ENCODE measurements at places on chromosomes 5 and 9.

GRCh38 chr5:57710126-57710525 lies 227.5 kb upstream of the ACTBL2 start:
- DNase-seq: no peak

GRCh38 chr9:3516667-3517330 lies 9.0 kb downstream of the RFX3 start:
- no peak for DNase-seq

GRCh38 chr9:7315746-7316145 lies 483.8 kb downstream of the DMAC1 start:
- no peak for DNase-seq

GRCh38 chr9:35954942-35955546 lies 2.9 kb downstream of the OR2S2 start:
- DNase-seq: peak; percentile 8

GRCh38 chr5:19626211-19626610 lies 361.8 kb downstream of the CDH18 start:
- no peak for DNase-seq

GRCh38 chr5:105088961-105089360 lies 1526.4 kb upstream of the NUDT12 start:
- DNase-seq: no peak

DNA sequence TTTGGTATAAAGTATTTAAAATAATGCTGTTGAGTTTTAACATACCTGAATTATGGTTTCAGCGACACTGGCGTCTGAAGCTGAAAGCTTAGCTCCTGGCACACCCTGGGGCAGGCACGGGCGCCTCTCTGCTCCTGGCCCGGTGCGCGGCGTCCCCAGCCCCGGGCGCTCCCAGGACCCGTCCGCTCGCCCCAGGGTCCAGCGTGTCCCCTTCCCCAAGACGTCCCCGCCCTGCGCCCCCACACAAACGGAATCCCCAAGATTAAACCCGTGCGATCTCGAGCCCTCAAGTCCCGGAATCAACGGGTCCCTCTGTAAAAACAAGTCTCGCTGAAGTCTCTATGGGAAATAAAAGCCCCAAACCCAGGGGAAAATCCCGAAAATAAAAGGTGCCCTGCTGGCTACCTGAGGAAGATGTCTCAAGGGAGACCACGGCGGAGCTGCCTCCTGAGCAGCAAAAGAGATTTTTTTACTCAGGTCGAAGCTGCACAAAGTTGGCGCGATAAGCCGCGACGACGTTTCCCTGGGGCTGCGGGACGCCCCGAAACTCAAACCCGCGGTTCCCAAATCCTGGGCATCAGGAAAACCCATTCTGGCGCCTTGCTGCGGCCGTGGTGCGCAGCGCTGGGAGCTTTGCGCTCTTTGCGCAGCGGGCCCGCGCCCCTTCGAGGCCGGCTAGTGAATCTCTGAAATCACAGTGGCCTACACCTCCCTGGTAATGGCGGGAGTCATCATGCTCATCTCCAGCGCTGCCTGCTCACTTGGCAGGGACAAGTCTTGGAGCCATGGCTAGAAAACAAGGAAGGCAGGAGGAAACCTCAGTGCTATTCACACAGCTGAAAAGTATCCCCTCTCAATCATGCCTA lies 6.3 kb upstream of the IFNA8 start:
- DNase-seq: no peak

DNA sequence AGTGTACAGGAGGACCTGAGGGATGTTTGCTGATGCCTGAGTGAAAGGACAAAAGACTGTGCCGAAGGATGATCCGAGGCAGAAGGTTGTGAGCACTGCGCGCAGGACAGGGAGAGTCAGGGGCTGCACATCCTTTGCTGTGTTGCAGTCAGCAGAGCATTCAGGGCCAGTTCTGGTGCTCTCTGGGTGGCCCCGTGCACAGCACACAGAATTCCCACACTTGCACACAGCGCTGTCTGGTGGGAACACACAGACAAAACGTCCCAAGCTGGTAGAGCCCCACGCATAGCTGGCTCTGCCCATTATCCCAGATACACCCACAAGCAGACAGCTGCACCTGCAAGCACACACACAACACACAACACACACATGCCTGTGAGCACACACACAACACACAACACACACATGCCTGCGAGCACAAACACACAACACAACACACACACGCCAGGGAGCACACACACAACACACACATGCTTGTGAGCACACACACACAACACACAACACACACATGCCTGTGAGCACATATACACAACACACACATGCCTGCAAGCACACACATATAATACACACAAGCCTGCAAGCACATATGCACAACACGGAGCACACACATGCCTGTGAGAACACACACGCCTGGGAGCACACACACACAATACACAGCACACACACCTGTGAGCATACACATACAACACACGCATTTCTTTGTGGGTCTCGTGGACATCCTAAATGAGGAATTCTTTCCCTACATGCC lies 74.4 kb downstream of the FGF18 start:
- no peak for DNase-seq

- DNase-seq: no peak
Observed at GRCh38 chr5:119363271-119363670, 7.5 kb downstream of the TNFAIP8 start.

GRCh38 chr9:135819905-135820304 lies 87.4 kb downstream of the CAMSAP1 start:
- no peak for DNase-seq

DNA sequence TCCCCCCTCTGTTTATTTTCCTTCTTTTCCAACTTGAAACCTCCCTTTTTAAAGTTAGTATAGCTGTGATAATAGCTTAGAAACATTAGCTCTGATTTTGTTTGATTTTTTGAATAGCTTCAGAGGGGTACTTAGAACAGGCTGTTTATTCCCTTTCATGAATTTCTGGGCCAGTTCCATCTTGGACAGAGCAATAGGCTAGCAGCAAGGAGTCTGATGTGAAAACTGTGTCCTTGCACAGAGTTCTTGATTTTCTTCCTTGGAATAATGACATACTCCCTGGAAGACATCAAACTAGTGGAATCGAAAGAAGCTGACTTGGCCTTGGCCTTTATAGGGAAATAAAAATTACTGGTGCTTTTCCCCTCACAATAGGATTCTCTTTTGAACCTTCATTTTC lies 32.9 kb downstream of the NTRK2 start:
- DNase-seq: no peak

DNA sequence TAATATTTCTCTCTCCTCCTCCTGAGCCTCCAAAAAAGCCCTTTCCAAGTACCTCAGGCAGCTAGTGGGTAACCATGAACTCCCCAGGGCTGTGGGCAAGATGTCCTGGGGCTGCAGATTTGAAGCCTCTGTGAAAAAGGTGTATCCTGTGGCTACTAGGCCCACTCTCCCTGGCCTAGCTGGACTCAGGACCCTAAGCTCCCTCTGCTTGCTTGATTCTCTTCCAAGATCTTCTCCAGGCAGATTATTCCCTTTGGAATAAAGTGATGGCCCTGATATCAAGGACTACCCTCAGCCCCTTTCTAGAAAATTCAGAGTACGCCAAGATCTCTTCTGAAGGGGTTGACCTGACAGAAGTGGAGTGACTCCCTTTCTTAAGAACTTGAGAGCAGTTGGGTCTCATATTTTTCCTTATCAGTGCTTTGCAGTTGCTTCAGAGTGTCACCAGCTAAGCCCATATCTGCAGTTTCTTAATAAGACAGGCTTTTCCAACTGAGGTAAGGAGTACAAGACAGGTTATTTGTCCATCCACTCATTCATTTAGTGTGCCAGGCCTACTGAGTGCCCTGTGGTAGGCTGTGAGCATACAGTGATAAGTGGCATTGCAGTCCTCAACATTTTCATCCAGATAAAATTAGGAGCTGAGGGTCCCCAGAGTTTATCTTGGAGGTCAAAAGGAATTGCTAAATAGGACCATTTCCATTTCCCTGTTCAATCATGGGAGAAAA lies 42.5 kb downstream of the CYSTM1 start:
- no peak for DNase-seq

- no peak for DNase-seq
Observed at GRCh38 chr5:1558944-1559343, 35.2 kb upstream of the LPCAT1 start.

DNA sequence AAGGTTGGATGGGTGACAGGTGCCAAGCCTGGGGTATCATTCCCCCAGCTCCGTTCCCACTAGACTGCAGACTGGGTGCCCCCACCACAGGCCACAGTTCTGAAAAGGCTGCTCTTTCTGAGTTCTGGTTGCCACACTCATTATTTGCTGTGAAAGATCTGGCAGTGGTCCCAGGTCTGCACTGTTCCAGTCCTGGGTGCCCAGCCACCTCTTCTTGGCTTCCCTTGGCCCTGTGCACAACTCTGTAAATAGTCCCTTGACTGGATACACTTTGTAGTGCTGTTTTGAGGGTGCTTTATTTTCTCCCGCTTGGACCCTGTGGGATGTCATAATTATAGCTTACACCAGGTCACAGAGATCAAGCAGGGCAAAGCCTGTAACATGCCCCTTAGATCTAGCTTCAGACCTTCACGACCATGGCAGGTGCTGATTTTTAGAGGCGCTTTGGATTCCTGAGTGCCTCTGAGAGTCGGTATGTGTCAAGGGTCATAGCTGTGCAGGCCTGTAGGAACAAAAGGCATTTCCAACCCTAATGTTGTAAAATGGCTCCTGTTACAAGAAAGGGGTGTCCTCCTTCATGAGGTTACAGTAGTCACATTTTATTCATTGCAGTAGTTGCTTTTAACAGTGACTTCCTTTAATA lies 344.9 kb downstream of the ICE1 start:
- no peak for DNase-seq

DNA sequence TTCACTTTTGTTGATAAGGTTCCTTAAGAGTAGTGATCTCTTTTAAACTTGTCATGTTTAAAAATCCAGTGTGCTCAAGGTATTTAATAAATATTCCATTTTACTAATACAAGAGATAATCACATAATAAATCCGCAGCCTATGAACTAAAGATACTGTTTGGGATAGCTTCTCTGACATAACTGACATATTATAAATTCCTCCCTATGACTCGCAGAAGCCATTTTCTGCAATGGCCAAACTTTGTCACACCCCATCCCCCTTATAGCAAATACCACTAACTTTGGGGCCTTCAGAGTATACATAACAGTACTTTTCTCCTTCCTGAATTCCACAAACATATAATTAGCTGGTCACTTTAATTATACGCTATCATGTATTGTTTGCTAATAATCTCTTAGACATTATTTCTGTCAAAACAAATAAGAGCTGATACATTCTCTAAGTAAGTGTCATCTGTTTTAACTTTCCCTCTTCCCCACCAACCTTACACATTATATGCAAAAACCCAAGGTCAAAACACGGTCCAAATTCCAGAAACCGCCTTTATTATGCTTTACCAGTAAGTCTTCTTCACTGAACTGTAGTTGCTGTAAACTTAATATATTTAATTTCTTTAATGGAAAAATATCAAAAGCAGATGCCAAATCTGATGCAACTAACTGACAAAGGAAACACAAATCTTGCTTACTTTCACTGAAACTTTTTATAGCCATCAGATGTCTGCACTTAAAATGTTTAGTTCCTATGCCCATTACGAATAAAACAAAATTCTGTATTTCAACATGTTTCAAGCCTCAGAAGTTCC lies 971 bp downstream of the TMEM267 start:
- DNase-seq: no peak

- DNase-seq: no peak
Observed at GRCh38 chr9:12838546-12838945, 63.7 kb downstream of the LURAP1L start.

GRCh38 chr5:173165177-173166016 lies 21.1 kb downstream of the BNIP1 start:
- DNase-seq: no peak

GRCh38 chr5:165351342-165351741 lies 1845.9 kb downstream of the MAT2B start:
- DNase-seq: no peak

- no peak for DNase-seq
Observed at GRCh38 chr9:82680179-82680935, 382.6 kb downstream of the RASEF start.

DNA sequence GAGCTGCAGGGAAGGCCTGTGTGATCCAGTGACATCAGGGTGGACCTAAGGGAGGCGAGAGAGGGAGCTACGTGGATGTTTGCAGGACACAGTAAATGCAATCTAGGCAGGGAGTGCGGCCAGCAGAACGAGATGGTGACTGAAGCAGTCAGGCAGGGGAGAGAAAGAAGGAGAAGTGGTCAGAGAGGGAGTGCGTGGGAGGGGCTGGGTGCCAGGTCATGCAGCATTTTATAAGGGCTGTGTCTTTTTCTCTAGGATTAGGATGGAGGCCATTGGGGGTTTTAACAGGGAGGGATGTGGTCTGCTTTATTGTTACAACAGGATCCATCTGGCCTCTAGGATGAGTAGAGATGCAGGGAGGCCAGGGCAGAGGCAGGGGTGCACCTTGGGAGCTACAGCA lies 80.4 kb downstream of the DCP2 start:
- DNase-seq: no peak

DNA sequence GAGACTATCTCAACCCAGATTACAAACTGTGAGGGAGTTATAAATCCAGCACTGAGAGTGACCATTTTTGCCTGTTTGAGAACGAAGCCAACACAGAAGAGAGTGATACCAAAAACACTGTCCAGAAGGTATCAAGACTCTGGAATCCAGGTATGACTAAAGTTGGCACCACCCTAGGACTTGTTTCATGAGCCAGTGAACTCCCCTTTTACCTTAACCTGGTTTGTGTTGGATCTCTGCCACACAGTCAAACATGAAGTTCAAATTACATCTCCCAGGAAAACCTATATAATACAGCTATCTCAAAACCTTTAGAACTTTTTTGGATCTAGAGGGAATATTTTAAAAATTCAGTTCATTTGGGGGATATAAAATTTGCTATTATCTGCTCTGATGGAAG lies 11.4 kb downstream of the ZBTB5 start:
- DNase-seq: no peak

DNA sequence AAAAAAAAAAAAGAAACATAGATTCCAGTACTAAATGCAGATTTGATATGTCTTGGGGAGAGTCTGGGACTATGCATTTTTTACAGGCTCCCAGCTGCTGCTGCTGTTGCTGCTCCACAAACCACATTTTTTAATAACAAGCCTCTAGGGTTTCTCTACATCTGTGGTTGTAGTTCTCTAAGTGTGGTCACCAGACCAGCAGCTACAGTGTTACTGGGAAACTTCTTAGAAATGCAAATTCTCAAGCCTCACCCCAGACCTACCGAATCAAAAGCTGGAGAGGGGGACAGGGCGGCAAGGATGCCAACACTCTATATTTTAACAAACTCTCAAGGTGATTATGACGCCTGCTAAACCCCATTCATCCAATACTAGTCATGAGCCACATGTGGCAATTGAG lies 293.4 kb upstream of the PTGER4 start:
- DNase-seq: no peak

- DNase-seq: no peak
Observed at GRCh38 chr5:146944764-146945616, 66.4 kb upstream of the PPP2R2B start.

DNA sequence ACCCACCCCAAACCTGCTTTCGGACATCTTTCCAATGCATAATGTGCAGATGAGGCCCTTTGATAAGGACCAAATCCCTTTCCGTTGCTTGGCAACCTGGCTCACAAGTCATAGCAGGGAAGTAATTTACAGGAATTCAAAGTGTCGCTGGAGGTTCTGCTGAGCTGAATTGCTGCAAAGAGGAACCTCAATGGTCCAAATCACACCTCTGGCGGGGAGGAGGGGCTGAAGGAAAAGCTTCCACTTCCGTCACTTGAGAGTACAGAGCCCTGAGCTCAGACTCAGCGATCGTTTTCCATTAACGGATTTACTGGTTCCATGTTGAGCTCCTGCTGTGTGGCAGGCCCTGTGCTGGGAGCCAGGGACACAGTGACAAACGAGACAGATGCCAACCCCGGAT lies 99.3 kb downstream of the KCNIP1 start:
- DNase-seq: no peak

All from stimulated activated CD8-positive, alpha-beta memory T cell treated with anti-CD3 and anti-CD28 coated beads, Interleukin-7, amount 100 ng/mL, for 4 hours (primary cell).